Natural killer cell treated with Interleukin-12 subunit alpha and Interleukin-12 subunit beta and Interleukin-15 and Interleukin-18, amount 100 ng/mL, for 72 hours (primary cell): ENCODE measurements at places on chromosomes 7 and 10. TPM values are rescaled to one million over a fixed set of nuclear protein-coding genes. Genes with fewer than 3 reads are reported as not detected.

The VSTM4 gene
- 0.38 TPM for total RNA-seq

The CRHR2 gene
- total RNA-seq: not detected

The CPEB3 gene
- total RNA-seq: 4.0 TPM

The AOAH gene
- total RNA-seq: 108 TPM

The PAPSS2 gene
- total RNA-seq: 2.6 TPM

The RBM48 gene
- total RNA-seq: 19.9 TPM
